ENCODE measurements at places on chromosomes 4 and X.

DNA sequence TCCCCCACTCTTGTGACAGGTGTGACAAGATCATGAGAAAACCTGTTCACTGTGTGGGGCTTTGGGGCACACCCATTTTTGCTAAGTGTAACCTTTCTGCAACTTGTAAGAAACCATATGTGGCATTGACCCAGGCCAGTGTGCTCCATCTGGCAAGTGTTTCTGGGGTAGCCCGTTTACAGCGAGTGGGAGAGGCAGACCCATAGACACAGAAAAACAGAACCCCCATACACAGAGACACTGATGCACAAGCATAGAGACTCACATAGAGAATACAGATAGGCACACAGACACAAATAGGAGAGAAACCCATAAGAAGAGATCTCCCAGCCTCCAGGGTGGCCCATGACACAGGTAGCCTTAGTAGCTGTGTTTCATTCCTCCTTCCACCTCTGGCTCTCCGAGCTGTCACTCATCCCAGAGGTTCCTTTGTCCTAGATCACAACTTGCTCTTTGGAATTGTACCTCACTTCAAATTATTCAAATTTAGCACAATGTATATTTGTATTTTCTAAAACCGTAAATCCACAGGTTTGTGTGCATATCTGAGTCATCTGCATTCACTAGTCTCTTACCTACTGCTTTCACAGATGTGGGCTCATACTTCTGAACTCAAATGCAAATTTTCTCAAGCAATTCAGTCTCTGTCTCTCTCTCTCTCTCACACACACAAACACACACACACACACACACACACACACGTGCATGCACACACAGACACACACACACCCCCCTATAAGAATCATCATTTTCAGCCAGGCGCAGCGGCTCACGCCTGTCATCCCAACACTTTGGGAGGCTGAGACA lies 114.4 kb downstream of the SH3KBP1 start:
- no peak for DNase-seq

DNA sequence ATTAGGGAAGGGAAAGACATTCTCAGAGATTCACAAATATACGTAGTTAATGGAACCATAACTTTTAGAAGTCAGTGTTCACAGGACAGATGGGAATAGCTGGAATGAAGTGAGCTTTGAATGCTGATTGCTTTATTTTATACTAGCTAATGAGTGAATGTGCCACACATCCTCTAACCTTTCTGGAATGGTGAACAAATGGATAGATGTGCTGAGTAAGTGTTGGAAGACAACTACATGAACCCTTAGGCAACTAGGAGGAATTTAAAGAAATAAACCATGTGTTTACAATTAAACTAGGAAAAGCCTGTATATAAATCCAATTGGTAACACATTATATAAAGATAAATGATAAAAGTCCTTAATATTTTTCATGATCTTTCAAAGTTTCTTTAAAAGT lies 91.6 kb upstream of the LIMCH1 start:
- no peak for DNase-seq

GRCh38 chrX:76076124-76076523 lies 96.7 kb upstream of the PBDC1 start:
- DNase-seq = no peak

- no peak for DNase-seq
Observed at GRCh38 chrX:22155126-22155525, 117.6 kb upstream of the CBLL2 start.

DNA sequence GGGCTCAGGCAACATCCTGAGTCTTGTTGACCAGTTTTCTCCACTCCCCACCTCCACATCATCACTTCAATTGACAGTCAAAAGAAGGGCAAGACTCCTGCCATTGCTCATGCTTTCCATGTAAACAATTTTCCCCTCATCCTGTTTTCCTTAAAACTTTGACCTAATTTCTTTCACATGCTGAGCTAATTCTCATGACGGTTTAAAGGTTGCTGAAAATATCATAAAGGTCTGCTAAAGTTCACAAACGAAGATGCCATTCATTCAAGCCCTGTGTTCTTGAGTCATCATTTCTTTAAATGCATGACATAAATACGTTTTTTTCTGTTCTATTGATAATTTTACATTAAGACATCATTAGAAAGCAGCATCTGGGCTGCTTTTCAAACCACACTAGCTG lies 353.9 kb downstream of the NKX6-1 start:
- no peak for DNase-seq

- no peak for DNase-seq
Observed at GRCh38 chr4:61211781-61212180, 11.7 kb downstream of the ADGRL3 start.
